ENCODE measurements at places on chromosomes 12 and 14. TPM values are rescaled to one million over a fixed set of nuclear protein-coding genes. Genes with fewer than 3 reads are reported as not detected.

The LRRIQ1 gene
- 17.0 TPM for total RNA-seq

The PLD4 gene
- 16.2 TPM for total RNA-seq

The OR4E2 gene
- total RNA-seq: not detected

The ESPL1 gene
- 9.9 TPM for total RNA-seq

The IL26 gene
- total RNA-seq: not detected

The DYRK2 gene
- total RNA-seq: 48.1 TPM

The TAS2R30 gene
- 15.6 TPM for total RNA-seq

The KRT73 gene
- total RNA-seq: not detected

The GPRC5D gene
- not detected for total RNA-seq

The HCAR2 gene
- 2.1 TPM for total RNA-seq

The KLRC3 gene
- not detected for total RNA-seq

The TTC5 gene
- 20.5 TPM for total RNA-seq

The KRT79 gene
- total RNA-seq: not detected

The BIN2 gene
- 4.3 TPM for total RNA-seq

The CFAP251 gene
- 11.2 TPM for total RNA-seq

The C12orf76 gene
- total RNA-seq: 23.6 TPM

The RASSF9 gene
- 10.4 TPM for total RNA-seq

The JAG2 gene
- 17.4 TPM for total RNA-seq

The OVCH1 gene
- 0.41 TPM for total RNA-seq

The CLEC7A gene
- total RNA-seq: 4.7 TPM

The ADAM21 gene
- total RNA-seq: not detected

The HNF1A gene
- total RNA-seq: 9.9 TPM

The NYNRIN gene
- 37.2 TPM for total RNA-seq

The ATP5MC2 gene
- 324 TPM for total RNA-seq

The SYNE2 gene
- total RNA-seq: 277 TPM

The CIROP gene
- not detected for total RNA-seq

The KRT82 gene
- not detected for total RNA-seq
